ENCODE measurements at places on chromosomes 1 and 21.

GRCh38 chr1:200992382-200993048 lies 31.0 kb downstream of the KIF21B start:
- DNase-seq, result no peak

DNA sequence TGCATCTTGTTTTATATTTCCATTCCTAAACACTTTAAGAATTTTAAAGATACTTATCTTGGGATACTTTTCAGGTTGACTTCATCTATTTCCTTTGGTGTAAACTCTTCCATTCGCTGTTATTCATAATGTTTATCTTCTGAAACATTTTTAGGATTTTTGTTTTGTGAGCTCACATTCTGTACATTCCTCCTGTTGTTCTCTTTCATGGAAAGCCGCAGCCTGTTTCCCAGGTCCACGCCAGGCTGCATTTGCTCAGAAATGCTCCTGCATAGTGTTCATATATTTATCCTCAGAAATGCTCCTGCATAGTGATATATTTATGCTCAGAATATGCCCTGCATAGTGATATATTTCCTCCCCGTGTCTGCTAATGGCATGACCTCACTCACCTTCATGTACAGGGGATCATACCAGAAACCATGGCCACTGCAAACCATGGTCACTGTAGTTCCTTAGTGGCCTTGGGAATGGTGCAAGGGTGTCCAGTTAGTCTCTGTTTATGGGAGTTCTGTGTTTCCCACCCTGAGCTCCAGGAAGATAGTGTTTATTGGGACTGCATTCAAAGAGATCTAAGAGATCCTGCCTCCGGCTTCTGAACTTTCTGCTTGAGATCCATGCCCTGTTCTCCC lies 153.9 kb upstream of the GREM2 start:
- DNase-seq, result no peak

- DNase-seq, result no peak
Observed at GRCh38 chr1:200299571-200299970, 110.3 kb downstream of the ZNF281 start.

GRCh38 chr1:81412954-81413353 lies 387.8 kb upstream of the ADGRL2 start:
- DNase-seq, result no peak

DNA sequence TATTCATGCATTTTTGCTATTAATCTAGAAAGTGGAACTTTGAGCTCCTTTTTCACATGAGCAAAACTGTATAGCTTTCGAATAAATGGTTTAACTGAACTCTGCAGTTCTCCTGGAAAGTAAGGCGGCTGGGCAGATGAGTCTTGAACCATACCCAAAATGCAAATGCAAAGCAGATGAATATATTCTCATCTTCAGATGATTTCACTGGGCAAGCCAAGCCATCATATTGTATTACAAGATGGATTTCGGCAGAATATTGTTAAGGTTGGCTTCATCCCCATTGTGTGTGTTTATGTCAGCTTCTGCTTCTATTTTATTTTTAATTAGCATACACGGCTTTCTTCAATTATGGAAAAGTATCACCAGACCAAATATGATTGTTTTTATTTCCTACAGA lies 209.6 kb downstream of the GREM2 start:
- DNase-seq, result no peak

DNA sequence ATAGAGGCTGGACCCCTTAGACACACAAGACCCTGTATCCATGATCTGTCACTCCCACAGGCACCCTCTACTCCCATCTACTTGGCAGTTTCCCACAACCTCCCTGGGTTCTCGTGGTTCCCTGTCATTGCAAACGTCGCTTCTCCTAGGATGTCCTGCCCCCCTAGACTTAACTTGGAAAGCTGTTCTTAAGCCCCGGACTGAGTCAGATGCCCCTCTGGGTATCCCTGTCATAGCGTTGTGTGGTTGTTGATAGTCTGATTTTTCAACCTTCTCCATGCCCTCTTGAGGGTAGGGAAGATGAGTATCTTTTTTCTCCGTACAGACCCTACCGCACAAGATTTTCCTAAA lies 11.8 kb downstream of the RCC1 start:
- no peak for DNase-seq

DNA sequence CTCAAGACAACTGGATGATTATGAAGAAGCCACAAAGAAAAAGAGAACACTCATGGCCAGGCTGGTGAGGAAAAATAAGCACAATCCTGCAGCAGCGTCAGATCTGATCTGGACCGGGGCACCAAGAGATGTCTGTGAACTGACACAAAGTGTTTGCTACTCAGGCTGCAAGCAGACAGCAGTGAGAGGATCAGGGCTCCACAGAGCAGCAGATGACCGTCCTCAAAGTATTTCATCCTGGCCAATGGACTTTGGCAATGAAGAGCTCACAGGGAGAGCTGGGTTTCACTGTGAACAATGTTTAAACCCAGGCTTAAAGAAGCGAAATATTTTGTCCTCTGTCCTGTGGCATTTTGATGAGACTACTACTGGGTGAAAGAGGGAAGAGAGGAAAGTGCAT lies 299.2 kb downstream of the GPATCH2 start:
- DNase-seq, result no peak

DNA sequence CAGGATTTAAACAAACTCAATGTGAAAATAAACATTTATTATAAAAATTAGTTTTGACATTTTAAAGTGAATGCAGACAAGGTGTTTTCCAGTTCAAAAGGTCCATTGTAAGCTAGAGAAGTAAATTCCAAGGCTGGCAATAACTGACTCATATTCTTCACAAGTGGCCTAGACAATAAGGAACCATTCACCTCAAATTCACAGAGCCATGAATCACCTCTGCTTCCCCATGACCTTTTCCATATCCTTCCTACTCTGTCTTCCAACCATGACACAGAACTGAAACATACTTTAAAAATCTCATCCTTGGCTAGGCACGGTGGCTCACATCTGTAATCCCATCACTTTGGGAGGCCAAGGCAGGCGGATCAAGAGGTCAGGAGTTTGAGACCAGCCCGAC lies 24.8 kb downstream of the F11R start:
- no peak for DNase-seq

DNA sequence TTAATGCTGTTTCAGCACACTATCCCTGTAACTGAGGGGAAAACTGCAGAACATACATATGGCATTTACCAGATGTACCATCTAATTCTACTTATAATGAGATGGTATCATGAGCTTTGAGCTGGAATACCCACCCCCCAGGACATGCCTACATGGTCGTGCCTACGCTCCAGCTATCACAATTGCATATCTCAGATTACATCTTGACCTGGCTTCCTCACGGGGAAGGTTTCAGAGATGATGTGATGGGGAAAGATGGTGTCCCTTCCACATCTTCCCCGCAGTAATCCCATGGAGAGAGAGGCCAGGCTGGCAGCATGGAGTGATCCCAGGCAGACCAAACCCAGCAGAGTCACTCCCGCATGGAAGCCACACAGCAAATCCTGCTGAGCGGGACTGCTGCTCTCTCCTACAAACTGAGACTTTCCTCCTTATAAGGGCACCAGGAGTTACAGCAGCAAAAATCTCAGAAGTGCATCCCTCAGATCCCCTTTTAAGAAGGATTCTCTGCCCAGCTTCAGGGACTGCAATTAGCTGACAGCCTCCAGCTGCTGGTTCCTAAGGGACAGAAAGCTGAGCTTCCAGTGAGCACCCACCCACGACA lies 67.1 kb downstream of the KCNH1 start:
- no peak for DNase-seq
